ENCODE measurements at places on chromosomes 12 and 14. TPM values are rescaled to one million over a fixed set of nuclear protein-coding genes. Genes with fewer than 3 reads are reported as not detected.
A peak's percentile ranks its signal among the peaks of the same experiment; 100 is the strongest.

The NAV3 gene
- 3.5 TPM for total RNA-seq

The SMCO2 gene
- not detected for total RNA-seq

The SCNN1A gene
- 277 TPM for total RNA-seq

The RASSF3 gene
- 109 TPM for total RNA-seq

- DNase-seq: peak; percentile 20
These were observed 406.9 kb downstream of the TMEM121 start for GRCh38 chr14:105933238-105933637.

GRCh38 chr14:71089971-71090370, 182.7 kb downstream of the PCNX1 start:
- DNase-seq: no peak

The PLEKHG7 gene
- 0.29 TPM for total RNA-seq

DNA sequence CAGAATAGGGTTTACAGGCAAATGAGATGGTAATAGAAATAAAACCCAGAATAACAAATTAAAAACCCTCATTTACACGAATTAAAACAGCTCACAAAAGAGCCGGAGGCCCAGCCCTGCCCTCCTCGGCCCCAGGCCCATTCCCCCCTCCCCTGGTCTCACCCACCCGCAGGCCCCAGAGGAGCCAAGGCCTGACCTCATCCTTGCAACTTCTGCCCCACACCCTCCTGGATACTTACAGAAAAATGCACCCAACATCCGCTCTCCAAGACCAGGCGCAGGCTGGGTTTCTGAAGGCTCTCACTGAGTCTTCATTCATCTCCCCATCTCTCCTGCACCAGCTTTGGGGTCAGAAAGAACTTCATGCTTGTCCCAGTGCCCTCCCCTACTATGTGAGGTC, 16.2 kb upstream of the VSX2 start:
- no peak for DNase-seq

DNA sequence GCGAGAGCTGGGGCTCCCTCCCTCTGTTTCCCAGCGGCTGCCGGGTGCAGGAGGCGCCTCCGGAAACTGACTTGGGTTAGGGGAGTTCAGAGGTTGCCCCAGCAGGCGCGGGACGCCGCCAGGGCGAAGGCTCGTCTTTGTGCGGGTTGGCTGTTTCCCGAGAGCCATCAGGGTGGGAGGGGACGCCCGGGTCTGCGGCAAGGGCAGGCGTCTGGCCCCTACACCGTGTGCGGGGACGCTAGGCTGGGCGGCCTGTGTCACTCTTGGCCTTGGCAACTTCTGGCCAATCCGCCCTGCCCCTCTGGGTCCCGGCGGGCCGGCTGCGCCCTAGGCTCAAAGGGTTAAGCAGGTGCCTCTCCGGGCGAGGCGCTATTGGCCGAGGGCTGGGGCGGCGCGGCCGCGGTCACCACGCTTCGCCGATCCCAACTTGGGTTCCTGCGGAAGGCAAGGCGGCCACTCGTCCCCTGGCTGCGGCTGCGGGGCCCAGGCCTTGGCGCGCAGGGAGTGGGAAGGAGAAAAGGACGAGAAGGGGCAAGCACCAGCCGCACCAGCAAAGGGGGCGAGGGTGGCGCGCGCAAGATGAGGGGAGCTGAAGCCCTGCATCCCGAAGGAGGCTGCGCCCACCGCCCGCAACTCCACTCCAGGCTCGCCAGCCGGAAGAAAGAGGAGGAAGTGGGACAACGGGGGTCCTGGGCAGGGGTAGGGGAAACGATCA, 5.6 kb upstream of the NPAS3 start:
- DNase-seq: peak; percentile 57

The FOXN4 gene
- total RNA-seq: not detected

DNA sequence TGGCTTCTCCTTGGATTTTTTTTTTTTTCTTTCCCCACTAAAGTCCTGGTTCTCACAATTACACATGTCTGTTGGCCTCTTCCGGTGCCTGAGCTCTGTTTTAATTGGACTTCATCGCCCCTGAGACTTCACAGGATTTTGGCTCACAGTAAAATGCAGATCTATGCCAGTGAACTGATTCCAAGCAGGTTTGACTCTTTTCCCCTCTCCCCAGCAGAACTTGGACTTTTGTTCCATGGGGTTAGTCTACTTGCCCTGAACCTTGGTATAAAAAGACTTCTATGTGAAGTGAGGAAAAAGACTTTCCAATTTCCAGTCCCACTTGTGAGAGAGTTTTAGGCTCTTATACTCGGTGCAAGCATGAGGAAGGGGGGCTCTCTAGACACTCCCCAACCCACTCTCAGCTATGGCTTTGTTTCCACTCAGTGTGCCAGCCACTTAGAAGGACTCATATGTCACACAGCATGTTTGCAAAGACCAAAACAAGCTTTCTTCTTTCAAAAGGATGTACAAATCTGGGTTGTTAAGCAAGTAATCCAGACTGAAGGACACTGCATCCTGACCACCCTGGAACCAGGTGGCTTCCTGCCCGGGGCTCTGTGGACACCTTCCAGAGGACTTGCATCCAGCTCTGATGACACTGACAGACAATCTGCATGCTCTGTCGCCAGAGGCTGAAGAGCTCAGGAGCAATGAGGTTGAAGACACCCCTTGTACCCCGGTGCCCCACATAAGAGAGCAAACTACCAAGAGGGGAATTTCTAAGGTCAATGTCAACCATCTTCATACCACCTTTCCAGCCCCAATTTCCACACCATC, 221.9 kb upstream of the EGLN3 start:
- no peak for DNase-seq

GRCh38 chr12:5043589-5044419, at the start of gene KCNA5:
Gene KCNA5, plus strand, starts transcription at chr12:5043879. Its CDS starts 269 bp downstream, at chr12:5044148.
- peak; percentile 85 for DNase-seq

The GNB3 gene
- not detected for total RNA-seq

DNA sequence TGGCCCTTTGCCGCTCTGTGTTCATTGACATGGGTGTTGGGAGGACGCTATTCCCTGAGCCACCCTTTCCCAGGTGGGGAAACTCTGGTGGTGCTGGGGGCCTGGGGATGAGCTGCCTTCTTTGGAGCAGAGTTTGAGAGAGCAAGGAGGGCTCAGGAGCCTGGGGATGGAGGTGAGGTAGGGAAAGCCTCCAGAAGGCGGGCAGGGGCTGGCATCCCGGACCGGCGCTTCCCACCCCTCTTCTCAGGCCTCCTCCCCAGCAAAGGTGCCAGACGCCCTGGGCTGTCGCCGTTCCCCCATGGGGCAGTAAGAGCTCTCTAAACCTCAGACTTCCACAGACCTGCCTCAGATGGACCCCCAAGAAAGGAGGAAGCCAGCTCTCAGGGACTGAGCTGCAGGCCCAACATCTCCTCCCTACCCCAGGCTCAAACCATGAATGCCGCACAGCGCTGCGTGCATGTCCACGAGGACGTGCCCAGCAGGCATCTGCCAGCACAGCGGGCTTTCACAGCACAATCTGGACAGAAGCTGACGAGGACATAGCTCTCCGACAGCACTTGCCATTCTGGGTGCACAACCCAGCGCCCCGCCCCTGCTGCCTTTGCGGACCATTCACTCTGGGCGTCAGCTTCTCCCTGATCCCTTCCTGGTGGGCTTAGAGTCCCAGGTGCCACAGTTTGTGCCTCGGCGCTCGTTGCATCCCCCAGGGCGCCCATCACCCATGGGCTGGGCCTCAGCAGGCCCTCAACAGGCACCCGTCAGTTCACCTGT, 14.9 kb upstream of the TTC7B start:
- DNase-seq: no peak

- no peak for DNase-seq
These were observed 23.2 kb downstream of the NRDE2 start for GRCh38 chr14:90308561-90308960.

- no peak for DNase-seq
These were observed 28.3 kb downstream of the SH2B3 start for GRCh38 chr12:111434049-111434448.

- DNase-seq: no peak
These were observed 20.2 kb downstream of the HDAC7 start for GRCh38 chr12:47799357-47799955.

The CCDC197 gene
- not detected for total RNA-seq

- DNase-seq: peak; percentile 66
These were observed 87.0 kb downstream of the HMGA2 start for GRCh38 chr12:65911321-65911720.

The HOXC5 gene
- not detected for total RNA-seq

- DNase-seq: no peak
These were observed 1212.0 kb downstream of the GALC start for GRCh38 chr14:86780876-86781510.

The OR6C2 gene
- total RNA-seq: not detected

The RD3L gene
- total RNA-seq: not detected

The EFS gene
- 3.1 TPM for total RNA-seq

The WSCD2 gene
- 6.7 TPM for total RNA-seq

The SPTSSA gene
- 34.1 TPM for total RNA-seq

DNA sequence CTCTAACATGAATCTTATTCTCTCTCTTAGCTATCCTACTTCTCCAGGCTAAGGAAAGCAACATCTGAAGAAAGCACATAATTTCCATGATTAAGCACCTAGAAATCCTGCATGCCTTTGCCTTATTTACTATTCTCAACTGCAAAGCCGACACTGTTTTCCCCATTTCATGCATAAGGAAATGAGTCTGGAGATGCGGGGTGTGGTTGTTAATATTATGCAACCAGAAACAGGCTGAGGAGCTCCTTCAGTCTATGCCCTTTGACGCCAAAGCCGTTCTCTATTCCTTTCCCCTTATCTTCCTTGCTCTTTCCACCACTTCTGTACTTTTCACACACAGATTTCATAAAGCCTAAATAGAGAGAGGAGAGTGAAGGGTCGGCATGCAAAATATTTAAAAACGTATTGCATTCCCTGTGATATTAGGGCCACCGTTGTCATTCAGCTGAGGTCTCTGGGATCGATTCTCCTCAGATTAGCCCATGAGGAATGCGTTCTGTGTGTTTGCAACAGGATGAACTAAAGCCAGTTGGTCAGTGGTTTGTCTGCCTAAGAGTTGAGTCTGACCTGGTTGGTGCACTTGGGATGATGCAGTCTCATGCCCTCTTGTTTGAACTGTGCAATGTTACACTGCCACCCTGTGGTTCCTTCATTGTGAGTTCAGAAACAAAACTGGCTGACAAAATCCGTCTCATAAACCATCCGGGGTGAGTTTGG, 53.1 kb upstream of the PLEKHG7 start:
- peak; percentile 91 for DNase-seq

- peak; percentile 95 for DNase-seq
These were observed 28.0 kb downstream of the VPS37B start for GRCh38 chr12:122867691-122868461.

DNA sequence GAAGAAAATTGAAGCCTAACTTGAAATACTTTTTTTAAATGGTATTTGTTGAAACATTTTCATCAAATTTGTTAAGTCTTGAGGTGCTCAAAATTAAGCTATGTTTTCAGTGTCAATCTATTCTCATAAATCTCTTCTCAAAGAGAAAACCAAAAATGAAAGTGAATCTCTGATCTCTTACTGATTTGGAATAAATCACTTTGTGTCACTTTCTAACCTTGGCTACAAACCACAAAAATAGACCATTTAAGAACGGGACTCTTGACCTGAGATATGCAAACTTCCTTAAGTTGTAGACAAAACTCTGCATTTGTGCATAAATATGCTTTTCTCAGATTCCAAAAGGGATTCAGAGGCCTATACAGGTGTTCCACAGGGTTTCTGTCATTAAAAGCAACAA, 192.9 kb downstream of the SEC23A start:
- no peak for DNase-seq

DNA sequence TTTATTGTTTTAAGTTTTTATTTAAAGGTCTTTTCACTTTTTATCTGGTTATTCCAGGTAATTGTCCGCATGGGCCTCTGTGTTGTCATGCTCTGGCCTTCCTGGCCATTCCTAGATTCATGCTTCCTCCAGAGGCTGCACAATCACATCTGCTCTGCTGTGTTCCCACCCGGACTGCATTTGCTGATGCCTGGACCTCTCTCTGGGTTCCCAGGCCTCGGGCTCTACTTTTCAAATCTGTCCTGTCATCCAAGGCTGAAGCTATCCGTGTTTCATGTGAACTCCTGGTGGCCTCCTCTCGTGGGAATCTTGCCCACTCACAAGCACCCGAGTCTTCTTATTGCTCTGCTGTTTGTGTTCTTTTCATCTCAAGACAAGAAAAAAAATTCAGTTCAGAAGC, 16.1 kb upstream of the VDR start:
- no peak for DNase-seq

The DIO2 gene
- total RNA-seq: 1.2 TPM

The LMNTD1 gene
- total RNA-seq: not detected

GRCh38 chr12:116610971-116611541, 51.9 kb downstream of the MAP1LC3B2 start:
- DNase-seq: peak; percentile 45

All from stomach (tissue), 19 donors.